Pancreas (tissue), 10 donors: ENCODE measurements at places on chromosomes 7 and 10. TPM values are rescaled to one million over a fixed set of nuclear protein-coding genes. Genes with fewer than 3 reads are reported as not detected.

DNA sequence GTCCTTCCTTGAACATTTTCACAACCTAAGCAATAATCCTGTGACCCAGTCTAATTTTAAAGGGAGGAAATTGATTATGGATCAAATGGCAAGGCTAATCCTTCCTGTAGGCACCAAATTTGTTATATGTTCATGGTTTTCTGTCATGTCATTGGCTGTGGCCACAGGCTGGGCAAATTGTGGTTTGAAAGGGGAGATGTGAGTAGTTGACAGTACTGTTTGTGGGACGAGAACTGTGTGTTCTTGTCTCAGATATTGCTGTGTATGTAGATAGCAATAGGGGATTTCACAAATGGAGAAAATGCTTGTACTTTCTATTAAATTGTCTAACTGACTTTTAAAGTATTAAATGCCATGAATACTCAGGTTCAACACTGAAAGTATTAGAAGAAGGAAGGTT, 8.1 kb upstream of the PRKG1 start:
- no peak overlapping the region for H3K27ac ChIP-seq
- H3K4me3 ChIP-seq = no peak overlapping the region
- H3K27me3 ChIP-seq = no peaks in the 10 kb centered on the region
- no peaks in the 10 kb centered on the region for H3K36me3 ChIP-seq

- no peak overlapping the region for H3K4me3 ChIP-seq
- DNase-seq = no peak
- H3K27ac ChIP-seq = no peak overlapping the region
- H3K27me3 ChIP-seq = no peaks in the 10 kb centered on the region
- no peaks in the 10 kb centered on the region for H3K36me3 ChIP-seq
- no peaks in the 10 kb centered on the region for H3K4me1 ChIP-seq
Observed at GRCh38 chr7:41415471-41416207, 287.3 kb downstream of the INHBA start.

- H3K27ac ChIP-seq = no peak overlapping the region
- no peaks in the 10 kb centered on the region for H3K4me1 ChIP-seq
- no peaks in the 10 kb centered on the region for H3K27me3 ChIP-seq
- DNase-seq = no peak
Observed at GRCh38 chr7:148866362-148866761, 17.7 kb downstream of the EZH2 start.

DNA sequence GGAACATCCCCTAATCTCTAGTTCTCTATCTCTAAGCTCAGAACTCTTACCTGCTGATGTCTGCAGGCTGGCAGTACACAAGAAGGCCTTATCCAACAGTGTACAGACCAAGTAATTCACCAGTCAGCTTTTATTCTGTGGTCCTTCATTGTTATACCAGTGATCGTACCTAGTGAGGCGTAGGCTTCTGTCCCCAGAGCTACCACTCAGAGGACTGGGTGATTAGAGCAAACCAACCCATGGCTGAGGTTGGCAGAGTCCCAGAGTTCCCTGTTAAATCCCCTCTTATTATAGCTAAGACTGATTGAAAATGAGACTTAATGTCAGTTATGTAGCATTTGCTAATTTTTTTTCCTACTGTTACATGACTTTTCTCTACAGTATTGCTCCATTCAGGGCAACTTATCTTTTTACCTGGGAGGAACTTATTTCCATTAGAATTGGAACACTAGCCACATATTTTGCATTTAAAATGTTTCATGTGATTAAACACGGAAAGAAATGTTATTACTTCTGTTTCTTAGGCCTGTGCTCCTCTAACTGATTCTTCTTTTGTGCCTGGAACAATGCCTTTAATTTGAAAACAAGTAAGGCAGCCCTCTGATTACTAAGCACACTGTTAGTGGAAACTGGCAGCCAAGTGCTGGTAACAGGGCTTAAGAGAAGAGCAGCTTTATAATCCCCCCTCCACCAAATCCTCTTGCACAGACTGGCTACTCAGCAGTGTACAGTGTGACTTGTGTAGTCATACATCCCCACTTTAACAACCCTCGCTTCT, 127.2 kb downstream of the LRRC4 start:
- no peak for DNase-seq
- H3K4me3 ChIP-seq = no peak overlapping the region
- H3K27me3 ChIP-seq = no peaks in the 10 kb centered on the region
- peaks cover 19% of the 10 kb centered on the region for H3K4me1 ChIP-seq
- no peak overlapping the region for H3K27ac ChIP-seq
- no peaks in the 10 kb centered on the region for H3K36me3 ChIP-seq

DNA sequence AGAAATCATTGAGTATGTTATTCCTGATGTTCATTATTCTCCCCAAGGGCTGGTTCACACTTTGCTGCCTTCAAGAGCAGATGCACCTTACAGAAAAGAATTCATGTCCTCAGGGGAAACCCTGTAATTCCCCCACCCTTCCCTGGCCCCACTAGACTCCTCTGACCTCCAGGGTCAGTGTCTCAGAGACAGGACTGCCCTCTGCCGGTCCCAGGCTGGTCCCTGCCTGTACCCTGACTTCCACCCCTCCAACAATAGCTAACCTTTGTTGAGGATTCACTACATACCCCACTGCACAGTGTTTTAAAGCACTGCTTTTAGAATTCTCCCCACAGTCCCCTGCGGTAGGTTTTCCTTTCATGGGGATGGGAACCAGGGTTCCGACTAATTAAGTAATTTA, 4.4 kb upstream of the SEPHS1 start:
- no peak overlapping the region for H3K4me3 ChIP-seq
- no peaks in the 10 kb centered on the region for H3K4me1 ChIP-seq
- DNase-seq = no peak
- H3K27ac ChIP-seq = no peak overlapping the region
- no peaks in the 10 kb centered on the region for H3K36me3 ChIP-seq

DNA sequence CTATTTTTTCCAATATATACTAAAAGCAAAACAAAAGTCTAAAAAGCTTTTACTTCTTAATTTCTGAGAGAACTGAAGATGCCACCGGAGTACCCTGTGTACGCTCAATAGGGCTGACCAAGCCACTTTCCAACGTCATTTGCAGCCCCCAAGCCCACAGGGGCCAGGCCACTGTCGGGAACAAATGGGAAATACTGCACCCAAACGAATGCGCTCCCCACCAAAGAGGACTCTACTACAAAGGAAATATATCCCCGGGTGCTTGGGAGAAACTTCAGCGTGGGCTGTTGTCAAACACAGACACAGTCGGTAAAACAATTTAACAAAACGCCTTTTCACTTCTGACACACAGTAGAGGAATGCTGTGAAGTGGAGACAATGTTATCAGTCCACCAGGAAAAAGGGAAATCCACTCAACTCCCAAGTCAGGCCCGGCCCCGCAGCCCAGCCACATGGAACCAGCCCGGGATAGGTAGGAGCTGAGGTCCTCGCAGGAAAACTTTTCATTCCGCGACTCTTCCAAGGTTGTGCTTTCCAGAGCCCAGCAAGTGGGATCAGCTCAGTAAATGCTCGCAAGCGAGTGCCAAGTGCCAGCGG, 1.4 kb downstream of the PARD3 start:
- peak; percentile 43 for DNase-seq
- H3K4me3 ChIP-seq = peak overlapping the region; percentile 91
- H3K27ac ChIP-seq = peak overlapping the region; percentile 85

- no peaks in the 10 kb centered on the region for H3K36me3 ChIP-seq
- no peak for DNase-seq
- peaks cover 3% of the 10 kb centered on the region for H3K4me1 ChIP-seq
- peak overlapping the region; percentile 60 for H3K4me3 ChIP-seq
Observed at GRCh38 chr10:97849103-97849686, 448 bp upstream of the GOLGA7B start.

DNA sequence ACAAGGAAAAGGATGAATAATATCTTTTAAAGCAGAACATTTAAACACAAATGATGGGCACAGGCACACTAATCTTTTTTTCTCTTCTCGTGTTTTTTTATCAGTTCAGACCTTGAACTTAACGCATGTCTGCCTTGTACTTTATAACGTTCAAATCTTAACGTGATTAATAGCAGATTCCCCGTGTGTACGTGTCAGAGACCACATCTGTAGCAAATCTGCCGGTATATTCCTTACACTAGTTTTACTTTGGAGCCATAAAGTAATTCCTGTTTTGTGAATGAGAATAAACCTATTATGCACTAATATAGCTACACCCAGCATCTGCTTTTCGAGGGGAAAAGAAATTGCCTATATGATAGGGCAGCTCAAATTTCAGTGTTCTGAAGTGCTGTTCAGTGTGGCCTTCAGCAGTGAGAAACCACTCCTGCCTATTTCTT, 166.0 kb upstream of the TCF7L2 start:
- no peaks in the 10 kb centered on the region for H3K36me3 ChIP-seq
- H3K27ac ChIP-seq = no peak overlapping the region
- no peak for DNase-seq
- no peaks in the 10 kb centered on the region for H3K27me3 ChIP-seq

DNA sequence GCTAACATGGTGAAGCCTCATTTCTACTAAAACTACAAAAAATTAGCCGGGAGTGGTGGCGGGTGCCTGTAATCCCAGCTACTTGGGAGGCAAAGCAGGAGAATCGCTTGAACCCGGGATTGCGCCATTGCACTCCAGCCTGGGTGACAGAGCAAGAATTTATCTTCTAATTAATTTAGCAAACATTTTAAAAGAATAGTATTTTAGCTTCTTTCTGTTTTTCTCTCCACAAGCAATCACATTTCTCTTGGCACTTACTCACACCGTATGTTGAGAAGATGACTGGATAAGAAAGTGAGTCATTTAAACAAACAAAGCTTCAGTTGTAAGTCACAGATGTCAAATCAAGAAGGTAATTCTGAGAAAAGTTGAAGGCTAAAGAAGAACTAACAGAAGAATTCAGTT, 264.0 kb downstream of the ARL4A start:
- H3K4me1 ChIP-seq = no peaks in the 10 kb centered on the region
- H3K36me3 ChIP-seq = no peaks in the 10 kb centered on the region
- DNase-seq = no peak
- H3K4me3 ChIP-seq = no peak overlapping the region
- H3K27me3 ChIP-seq = no peaks in the 10 kb centered on the region

DNA sequence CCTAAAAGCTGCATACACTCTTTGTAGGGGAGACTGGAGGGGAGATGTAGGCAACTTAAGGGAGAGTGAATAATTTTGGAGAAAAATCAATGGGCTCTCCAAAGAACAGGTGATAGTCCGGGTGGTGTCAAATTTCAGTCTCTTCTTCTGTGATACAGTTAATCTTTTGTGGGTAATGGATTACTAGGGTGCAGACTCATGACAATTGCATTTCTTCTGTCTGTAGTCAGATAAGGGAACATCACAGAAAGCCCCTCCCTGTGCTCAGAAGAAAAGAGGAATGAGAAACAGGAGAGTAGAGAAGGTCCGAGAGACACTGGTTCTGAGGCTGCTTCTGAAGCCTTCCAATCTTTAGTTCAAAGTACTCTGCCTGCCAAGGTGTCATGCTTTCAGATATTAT, 1140.7 kb upstream of the LRRN3 start:
- H3K27me3 ChIP-seq = no peaks in the 10 kb centered on the region
- H3K27ac ChIP-seq = no peak overlapping the region
- DNase-seq = no peak
- H3K4me3 ChIP-seq = no peak overlapping the region
- no peaks in the 10 kb centered on the region for H3K36me3 ChIP-seq

- H3K4me1 ChIP-seq = no peaks in the 10 kb centered on the region
- H3K27me3 ChIP-seq = no peaks in the 10 kb centered on the region
- H3K36me3 ChIP-seq = no peaks in the 10 kb centered on the region
- H3K27ac ChIP-seq = no peak overlapping the region
- H3K4me3 ChIP-seq = no peak overlapping the region
Observed at GRCh38 chr7:87359366-87359765, 13.9 kb downstream of the CROT start.

- no peaks in the 10 kb centered on the region for H3K4me1 ChIP-seq
- H3K27ac ChIP-seq = no peak overlapping the region
- H3K27me3 ChIP-seq = no peaks in the 10 kb centered on the region
- no peaks in the 10 kb centered on the region for H3K36me3 ChIP-seq
Observed at GRCh38 chr7:103640031-103640779, 194.2 kb upstream of the SLC26A5 start.

GRCh38 chr7:39414224-39415035, 151.8 kb upstream of the YAE1 start:
- DNase-seq = peak; percentile 72
- H3K4me3 ChIP-seq = peak overlapping the region; percentile 65
- no peaks in the 10 kb centered on the region for H3K27me3 ChIP-seq
- no peak overlapping the region for H3K27ac ChIP-seq

DNA sequence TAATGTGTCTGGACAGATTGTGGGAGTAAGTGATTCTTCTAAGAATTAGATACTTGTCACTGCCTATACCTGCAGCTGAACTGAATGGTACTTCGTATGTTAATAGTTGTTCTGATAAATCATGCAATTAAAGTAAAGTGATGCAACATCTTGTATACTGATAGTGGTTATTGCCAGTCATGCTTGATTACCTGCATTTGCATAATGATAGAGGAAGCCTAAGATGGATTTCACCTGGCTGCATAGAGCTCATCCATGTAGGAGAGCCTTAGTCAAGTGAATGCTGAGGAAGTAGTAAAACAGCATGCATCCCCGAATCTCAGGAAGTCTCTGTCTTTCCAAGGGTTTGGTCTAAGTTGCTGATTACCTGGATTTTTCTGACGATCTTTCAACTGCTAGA, 64.2 kb upstream of the CAPZA2 start:
- H3K27me3 ChIP-seq = no peaks in the 10 kb centered on the region
- no peak for DNase-seq
- H3K4me3 ChIP-seq = no peak overlapping the region
- H3K27ac ChIP-seq = no peak overlapping the region
- H3K4me1 ChIP-seq = peaks cover 5% of the 10 kb centered on the region

GRCh38 chr10:59557052-59557451, 152.6 kb downstream of the SLC16A9 start:
- H3K36me3 ChIP-seq = no peaks in the 10 kb centered on the region
- no peak overlapping the region for H3K27ac ChIP-seq
- no peaks in the 10 kb centered on the region for H3K27me3 ChIP-seq
- no peak overlapping the region for H3K4me3 ChIP-seq
- no peak for DNase-seq

DNA sequence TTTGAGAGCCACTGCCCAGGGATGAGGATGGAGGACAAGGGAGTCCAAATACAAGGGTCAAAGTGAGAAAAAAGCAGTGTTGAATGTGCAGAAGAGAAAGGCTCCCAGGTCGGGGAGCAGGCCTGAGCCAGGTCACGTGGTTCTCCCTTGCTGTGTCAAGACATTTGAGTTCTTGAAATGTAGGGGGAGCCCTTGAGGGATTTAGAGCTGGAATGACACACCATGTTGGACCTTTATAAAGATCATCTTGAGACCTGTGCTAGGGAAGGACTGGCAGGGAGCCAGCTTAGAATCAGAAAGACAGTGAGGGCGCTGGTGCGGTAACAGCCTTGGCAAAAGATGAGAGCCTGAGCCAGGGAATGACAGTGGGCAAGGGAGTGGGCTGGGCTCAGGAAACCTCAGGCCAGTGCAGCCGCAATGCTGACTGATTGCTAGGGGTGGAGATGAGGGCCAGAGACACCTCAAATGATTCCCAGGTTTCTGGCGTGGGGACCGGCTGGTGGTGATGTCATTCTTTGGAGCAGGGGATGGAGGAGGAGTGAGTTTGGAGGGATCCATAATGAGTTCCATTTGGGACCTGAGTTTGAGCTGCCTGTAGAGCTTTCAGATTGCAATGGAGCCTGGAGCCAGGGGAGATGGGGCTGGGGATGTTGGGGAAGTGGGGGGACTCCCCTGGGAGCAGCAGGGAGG, 120.1 kb downstream of the PTPN20 start:
- H3K4me3 ChIP-seq = no peak overlapping the region
- no peak overlapping the region for H3K27ac ChIP-seq
- H3K4me1 ChIP-seq = no peaks in the 10 kb centered on the region
- DNase-seq = no peak

The OR2A2 gene
- not detected for polyA plus RNA-seq

The HABP2 gene
- polyA plus RNA-seq = 8.8 TPM

The GALNT17 gene
- polyA plus RNA-seq = 0.70 TPM

The WNT2 gene
- 0.08 TPM for polyA plus RNA-seq

The GGCT gene
- polyA plus RNA-seq = 26.8 TPM

The IGF2BP3 gene
- polyA plus RNA-seq = 0.23 TPM

The NUTM2A gene
- polyA plus RNA-seq = 1.9 TPM

The EPO gene
- polyA plus RNA-seq = 1.8 TPM

The ZPBP gene
- polyA plus RNA-seq = not detected
